ENCODE measurements at places on chromosomes 2 and 18.

- no peak for DNase-seq
Measured at GRCh38 chr2:221518201-221518934, 53.7 kb downstream of the EPHA4 start.

- no peak for DNase-seq
Measured at GRCh38 chr2:96323849-96324248, 1.3 kb upstream of the ITPRIPL1 start.

DNA sequence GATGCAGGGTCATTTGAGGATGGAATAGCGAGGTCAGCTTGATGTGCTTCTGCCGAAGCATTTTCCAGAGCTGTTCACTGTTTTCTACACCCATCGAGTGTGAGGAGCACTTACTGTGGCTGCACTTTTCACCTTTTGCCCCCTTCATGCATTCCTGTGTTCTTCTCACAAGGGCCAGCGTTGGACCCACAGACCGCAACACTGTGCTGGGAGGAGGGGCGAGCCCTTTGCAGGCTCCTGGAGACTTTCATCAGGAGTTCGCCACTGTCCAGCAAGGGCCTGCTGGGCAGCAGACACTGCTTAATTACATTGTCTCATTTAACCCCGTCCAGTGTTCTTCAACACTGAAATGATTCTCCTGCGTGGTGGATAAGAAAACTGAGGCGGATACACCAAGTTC, 29.9 kb downstream of the CYP26B1 start:
- no peak for DNase-seq

DNA sequence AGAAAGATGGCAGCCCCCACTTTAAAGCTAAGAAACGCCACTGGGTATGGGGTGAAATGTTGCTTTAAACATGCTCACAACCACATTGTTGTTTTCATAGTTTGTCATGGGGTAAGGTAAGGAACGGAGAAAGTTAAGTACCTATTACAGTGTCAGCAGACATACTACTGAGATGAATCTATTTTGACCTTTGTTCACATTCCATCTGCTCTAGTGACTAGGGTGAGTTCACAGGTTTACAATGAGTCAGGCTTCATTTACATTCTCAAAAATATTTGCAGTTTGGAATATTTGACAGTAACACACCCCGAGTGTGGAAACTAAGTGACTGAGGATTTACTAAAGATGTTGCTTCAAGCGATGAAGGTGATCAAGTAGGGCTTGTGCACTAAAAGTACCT, 428.7 kb upstream of the ACVR2A start:
- no peak for DNase-seq

DNA sequence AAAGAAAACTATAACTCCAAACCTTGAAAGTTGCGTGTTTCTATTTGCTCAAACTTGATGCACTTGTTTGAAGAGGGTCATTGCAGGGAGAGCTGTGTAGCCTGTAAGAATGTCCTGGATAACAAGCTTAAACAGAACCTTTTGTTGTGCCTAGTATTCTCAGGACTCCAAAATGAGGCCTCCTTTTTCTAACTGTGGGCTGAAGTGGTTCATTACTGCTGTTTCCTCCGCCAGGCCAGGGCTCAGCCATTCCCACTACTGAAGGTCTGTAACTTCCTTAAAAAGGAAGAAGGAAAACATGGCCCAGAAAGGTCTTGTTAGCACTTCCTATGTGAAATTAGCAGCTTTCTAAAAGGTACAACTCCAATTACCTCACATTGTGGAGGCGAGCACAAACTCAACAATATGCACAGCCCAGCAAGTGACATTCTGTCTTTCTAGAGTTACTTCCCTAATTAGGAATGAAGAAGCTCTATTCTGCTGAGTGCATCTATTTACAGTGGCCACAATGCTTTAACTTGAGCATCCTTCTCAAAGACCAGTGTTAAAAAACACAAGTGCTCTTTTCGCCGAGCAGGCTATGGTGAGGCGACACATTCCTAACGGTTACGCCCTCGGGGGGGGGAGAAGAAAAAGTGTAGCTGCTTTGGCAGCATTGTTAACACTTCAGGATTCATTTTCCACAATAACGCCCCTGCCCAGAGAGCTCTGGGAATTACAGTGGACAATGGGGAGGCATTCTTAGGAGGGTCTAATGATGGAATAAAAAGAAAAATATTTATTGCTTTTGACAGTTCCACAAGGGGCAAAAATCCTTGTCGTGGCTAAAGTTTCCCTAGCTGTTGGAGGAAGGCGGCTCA, 136.9 kb upstream of the SIX3 start:
- DNase-seq = no peak

- peak; percentile 68 for DNase-seq
Measured at GRCh38 chr2:219277703-219278654, 1.2 kb upstream of the DNAJB2 start.

- DNase-seq = no peak
Measured at GRCh38 chr2:49832555-49832954, 678.2 kb upstream of the FSHR start.

DNA sequence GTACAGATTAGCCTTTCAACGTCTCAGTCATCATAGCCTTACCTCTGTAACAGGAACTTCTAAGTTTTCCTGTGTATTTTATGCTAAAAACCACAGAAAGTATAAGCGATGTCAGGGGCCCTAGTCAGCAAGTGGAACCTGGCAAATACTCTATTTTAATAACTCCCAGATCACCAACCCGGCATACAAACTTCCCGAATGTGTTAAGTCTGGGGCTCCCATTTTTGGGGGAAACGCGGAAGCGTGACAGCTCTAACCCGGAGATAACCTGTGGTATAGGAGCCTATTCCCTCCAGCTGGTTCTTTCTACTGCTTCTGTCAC, 574 bp downstream of the NIFK start:
- no peak for DNase-seq

DNA sequence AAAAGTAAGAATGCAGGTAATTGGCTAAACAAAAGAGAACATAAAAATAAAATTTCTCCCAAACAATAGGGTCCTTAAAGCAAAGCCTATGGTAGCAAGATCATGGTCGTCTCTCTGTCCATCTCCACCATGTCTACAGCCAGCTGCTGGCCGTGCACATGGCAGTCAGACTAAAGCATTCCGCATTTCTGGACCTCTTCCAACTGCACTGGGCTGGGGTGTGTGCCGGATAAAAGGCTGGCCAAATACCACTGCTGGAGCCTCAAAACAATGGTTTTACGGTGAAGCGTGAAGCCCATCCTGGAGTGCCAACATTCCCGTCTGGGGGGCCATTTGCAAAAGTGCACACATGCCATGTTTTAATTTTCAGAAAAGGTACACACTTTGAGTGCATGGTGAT, 74.8 kb upstream of the PIEZO2 start:
- no peak for DNase-seq

DNA sequence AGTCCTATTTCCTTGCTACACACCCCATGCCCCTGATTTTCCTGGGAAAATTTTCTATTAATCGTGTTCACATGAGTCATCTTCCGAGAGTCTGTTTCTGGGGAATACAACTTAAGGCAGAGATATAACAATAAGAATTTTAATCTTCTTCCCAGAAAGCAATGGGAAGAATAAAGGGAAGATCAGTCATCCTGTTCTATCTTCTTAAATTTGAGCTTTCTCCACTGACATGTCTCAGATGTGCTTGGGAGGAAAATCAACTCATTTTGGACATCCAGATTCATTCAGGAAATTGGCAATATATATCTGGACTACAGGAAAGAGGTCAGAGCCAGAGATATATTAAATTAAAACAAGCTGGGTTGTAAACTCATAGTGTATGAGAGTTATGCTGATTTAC, 62.3 kb upstream of the SPAG16 start:
- no peak for DNase-seq

DNA sequence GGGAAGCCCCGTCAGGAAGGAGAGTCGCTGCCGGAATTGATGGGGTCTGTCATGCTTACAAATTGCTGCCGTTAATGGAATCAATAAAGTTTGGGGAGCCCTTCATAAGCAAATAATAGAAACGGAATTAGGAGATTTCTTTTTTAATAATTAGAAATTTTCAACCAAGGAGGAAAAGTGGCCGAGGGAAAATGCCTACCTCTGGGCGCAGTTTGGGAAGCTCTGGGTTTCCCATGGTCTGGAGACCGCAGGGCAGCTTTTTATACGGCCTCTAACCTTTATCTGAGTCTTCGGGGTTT, 1.3 kb downstream of the EVX2 start:
- no peak for DNase-seq

- no peak for DNase-seq
Measured at GRCh38 chr2:169143998-169144397, 74.6 kb downstream of the DHRS9 start.

DNA sequence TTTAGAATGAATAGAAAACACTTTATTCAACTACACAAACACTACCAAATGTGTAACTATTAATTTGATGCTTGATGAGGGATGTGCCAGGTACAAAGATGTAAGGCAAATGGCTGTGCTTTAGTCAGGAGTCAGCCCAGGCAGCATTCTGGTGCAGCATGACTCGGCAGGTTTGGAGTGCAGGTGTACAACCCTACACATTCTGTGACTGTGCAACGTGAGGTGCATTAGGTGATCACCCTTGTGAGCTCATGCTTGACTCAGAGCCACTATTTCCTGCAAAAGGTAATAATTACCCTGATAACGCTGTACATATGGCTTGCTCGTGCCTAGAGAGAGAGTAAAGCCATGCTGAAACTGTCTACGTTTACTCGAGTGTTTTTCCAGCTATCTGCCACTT, 288.7 kb upstream of the DSEL start:
- DNase-seq = no peak

GRCh38 chr18:58004317-58004716, 39.7 kb upstream of the NEDD4L start:
- no peak for DNase-seq

DNA sequence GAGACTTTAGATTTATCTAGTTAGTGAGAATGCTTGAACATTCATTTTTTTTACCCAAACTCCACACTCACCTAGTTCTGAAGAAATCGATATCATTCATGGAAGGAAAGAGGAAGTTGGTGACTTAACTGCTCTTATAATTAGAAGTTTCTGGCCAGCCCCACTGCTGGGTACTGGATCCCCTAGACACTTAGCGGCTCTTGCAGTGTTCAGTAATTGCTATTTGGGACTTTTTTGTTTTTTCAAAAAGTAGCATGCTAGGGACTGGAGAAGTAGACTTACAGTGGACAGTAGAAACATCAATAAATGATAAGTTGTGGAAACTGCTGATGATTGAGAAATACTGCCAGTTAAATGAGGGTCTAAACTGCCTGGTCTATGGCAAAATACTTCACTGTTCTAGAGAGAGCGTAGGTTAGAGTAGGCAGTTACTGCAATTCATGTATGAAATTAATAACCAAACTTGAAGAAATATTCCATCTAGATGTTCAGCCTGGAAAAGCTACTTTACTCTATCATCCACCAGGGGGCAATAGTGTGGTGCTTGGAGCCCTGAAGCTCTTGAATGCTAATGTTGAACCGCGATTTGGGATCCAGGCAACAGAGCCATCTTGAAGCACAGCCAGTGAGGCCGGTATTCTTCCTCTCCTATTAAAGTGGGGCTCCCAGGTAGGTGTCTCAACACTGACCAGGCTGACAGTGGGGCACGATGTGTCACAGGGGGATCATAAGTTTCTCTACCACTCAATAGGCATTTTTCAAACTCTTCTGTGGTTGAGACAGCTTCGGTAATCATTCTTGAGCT, 146.1 kb upstream of the SESTD1 start:
- peak; percentile 21 for DNase-seq

- DNase-seq = peak; percentile 33
Measured at GRCh38 chr18:13136056-13136903, 82.3 kb upstream of the LDLRAD4 start.

- no peak for DNase-seq
Measured at GRCh38 chr2:32453242-32454062, 96.6 kb downstream of the BIRC6 start.

DNA sequence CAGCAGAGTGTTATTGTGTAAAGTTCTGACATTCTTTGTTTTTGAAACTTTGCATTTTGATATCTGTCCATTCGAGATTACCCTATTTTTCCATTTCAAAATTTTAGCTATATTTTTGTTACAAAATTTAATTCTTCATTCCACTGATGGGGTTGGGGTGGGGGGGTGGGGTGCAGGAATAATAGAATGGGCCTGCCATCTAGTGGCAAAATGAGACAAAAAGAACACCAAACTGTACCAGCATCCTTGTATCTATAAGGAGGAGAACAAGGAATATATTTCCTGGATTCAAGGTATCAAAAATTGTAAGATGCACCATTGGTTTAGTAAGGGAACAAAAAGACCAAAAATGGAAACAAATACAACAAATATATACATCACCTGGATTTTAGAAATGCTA, 27.9 kb upstream of the TTR start:
- DNase-seq = no peak

- DNase-seq = no peak
Measured at GRCh38 chr2:171128461-171128860, 32.2 kb downstream of the TLK1 start.

GRCh38 chr2:233414777-233415570, 60.7 kb downstream of the DGKD start:
- no peak for DNase-seq

DNA sequence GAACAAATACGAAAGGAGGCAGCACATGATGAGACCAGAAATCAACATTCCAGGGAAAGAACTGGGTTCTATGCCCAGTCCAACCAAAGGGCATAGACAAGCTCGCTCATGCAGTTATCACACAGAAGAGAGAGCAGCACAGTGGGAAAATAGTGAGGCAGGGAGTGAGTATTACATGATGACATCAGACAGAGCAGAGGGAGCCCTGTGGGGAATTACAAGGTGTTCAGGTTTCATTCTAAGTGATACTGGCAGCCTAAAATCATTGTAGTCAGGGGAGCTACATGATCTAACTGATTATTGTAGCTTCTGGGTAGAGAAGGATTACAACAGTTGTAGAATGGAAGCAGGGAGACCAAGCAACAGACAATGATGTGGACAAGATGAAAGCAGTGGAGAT, 658.5 kb downstream of the ARHGAP15 start:
- DNase-seq = no peak

DNA sequence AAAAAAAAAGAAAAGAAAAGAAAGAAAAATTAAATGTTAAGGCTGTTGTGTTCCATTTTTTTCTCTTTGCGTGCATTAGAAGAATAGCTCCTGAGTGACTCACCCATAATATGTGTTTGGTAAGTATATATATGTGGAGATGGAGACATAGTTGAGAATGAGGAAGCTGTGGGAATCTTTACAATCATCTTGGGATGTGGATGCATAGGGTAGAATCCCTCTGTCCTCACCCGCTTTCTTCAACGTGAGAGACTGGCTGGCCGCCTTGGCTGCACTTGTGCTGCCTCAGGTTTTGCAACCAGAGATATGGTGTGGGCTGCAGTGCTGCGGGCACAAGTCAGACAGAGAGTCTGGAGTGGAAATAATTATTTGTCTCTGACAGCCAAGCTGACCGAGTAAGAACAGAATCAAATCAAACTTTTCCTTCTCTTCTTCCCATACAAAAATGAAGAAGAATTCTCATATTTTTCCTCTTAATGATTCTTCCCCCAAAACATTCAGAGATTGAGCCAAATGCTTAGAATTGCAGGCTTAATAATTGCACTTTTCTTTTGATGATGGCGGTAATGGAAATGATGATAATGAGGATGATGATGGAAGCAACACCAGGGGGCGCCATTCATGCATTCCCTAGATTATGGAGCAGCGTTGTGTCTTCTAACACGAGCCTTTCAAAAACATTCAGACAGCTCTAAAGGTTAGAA, 48.5 kb downstream of the SERPINB7 start:
- peak; percentile 5 for DNase-seq

- no peak for DNase-seq
Measured at GRCh38 chr2:38539086-38539485, 63.6 kb downstream of the HNRNPLL start.

All from GM19239 (cell line).